ENCODE measurements at places on chromosomes 4 and X.

- no peak for DNase-seq
These were observed 916.2 kb upstream of the LCORL start for GRCh38 chr4:18937746-18938145.

- no peak for DNase-seq
These were observed 7.7 kb upstream of the STK32B start for GRCh38 chr4:5043579-5043978.

DNA sequence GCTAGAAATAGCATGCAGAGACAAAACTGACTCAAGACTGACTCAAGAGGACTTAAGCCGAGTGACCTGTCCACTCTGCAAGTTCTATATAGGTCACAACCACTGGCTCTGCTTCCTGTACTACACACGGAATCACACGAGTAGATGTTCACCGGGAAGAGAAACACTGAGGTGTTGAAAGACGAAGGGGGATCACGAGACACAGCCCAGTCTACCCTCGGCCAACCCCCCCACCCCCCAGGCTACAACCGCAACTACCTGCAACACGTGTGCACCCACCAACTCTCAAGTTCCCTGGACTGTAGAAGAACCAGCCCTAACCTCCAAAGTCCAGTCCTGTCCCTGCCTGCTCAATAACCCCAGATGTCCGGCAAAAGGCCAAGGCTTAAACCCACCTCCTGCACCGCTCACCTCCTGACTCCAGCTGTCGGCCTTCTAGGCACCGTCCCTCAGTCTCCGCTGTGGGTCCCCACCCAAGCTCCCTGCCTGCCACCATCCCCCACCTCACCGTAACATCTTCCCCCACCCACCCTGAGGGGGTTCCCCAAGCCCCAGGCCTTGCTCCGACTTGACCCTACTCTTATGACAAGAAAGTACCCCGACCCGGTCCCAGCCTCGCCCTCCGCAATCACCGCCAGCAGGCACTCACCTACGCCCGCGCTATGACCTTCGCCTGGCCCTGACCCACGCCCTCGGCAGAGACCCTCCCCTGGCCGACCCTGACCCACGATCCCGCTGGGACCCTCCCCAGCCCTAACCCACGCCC, 739 bp downstream of the GAK start:
- peak; percentile 44 for DNase-seq

DNA sequence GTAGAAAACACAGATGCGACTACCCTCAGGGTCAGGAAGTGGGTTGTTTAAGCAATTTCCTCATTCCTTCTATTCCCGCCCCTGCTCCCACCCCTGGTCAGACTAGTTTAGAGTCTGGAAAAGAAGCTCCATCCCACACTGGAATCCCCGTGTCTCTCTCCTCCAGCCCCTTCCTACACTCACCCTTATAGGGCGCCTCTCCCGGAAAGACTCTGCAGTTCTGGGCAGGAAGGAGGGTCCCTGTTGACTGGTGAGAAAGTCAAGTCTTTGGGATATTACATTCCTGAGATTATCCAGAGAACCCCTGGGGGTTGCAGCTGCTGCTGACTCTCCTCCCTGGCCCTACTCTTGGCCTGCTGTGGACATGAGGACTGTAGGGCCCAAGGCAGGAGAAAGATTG, 11.9 kb downstream of the STARD8 start:
- DNase-seq, result no peak

- DNase-seq, result no peak
These were observed 11.6 kb downstream of the SORBS2 start for GRCh38 chr4:185800266-185800945.

DNA sequence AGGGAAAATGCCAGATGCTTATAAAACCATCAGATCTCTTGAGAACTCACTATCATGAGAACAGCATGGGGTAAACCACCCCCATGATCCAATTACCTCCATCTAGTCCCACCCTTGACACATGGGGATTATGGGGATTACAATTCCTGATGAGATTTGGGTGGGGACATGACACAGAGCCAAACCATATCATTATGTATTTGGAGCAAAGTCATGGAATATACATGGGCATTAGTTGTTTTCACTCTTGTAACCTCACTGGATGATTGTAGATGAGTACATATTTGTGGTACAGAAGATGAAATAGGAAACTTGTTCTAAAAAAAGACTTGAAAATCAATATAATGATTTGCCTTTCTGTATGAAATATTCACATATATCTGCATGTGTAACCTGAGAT, 674.5 kb upstream of the BOD1L1 start:
- DNase-seq, result no peak

- DNase-seq, result no peak
These were observed 150.3 kb upstream of the BCOR start for GRCh38 chrX:40247848-40248622.

- no peak for DNase-seq
These were observed 44.9 kb downstream of the LIN54 start for GRCh38 chr4:82965763-82966162.

GRCh38 chrX:10167573-10167972, 10.8 kb downstream of the CLCN4 start:
- DNase-seq, result no peak
